ENCODE measurements at places on chromosomes 7 and 10.

GRCh38 chr7:121313793-121314676, 14.8 kb upstream of the WNT16 start:
- DNase-seq: peak; percentile 89

GRCh38 chr10:78684947-78685346, 383.8 kb upstream of the ZMIZ1 start:
- no peak for DNase-seq

- DNase-seq: peak; percentile 18
These were observed 75.8 kb downstream of the C1GALT1 start for GRCh38 chr7:7257899-7258692.

DNA sequence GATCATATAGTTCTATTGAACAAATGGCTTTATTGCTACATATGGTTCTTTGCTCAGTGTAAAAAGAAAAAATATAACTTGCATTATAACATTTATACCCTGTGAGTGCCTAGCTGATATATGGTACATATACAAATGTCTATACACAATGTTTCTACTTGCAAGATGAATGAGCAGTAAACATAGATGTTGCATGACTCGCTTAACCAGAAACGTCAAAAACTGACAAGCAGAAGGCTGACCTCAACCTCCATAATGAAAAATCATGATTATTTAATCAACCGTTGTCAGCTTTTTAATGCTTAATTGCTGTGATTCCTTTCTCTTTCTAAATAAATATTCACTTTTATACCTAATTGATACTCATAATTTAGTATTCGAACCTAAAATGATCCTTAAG, 183.3 kb downstream of the PTN start:
- DNase-seq: no peak

DNA sequence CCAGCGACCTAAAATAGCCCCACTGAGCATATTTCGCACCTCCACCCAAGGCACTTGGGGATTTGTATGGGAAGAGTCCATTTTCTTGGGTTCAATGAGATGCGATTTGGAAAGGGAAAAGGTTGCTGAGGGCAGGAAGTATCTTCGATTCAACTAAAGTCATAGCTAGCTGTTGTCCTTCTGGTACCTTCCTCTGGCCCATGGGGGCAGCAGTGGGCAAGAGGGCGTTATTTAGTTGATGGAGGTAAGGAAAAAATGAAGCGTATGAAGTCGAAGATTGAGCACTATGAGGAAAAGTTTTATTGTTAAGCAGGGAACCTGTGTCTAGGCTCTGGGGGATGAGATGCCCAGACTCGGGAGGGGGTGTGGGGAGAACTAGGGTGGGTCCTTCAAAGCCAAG, 135.4 kb downstream of the EVX1 start:
- DNase-seq: no peak

DNA sequence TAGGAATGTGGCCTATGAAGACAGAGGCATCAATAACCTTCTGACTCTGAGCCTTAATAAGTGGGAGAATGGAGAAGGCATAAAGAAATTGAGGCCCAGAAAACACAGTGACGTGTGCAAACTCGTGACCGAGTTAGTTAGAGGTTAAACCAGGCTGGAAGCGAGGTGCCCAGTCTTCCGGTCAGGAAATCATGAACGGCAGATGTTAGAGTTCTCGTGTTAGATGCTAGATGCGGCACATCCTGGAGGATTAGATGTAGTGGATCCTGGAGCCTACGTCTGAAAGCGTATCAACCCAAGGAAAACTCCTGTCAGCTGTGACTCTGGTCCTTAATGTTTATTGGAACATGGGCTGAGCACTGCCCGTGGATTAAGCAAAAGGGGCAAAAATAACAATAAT, 275.9 kb downstream of the TCF7L2 start:
- DNase-seq: no peak

- no peak for DNase-seq
These were observed 3.0 kb upstream of the HMX2 start for GRCh38 chr10:123144697-123145541.

DNA sequence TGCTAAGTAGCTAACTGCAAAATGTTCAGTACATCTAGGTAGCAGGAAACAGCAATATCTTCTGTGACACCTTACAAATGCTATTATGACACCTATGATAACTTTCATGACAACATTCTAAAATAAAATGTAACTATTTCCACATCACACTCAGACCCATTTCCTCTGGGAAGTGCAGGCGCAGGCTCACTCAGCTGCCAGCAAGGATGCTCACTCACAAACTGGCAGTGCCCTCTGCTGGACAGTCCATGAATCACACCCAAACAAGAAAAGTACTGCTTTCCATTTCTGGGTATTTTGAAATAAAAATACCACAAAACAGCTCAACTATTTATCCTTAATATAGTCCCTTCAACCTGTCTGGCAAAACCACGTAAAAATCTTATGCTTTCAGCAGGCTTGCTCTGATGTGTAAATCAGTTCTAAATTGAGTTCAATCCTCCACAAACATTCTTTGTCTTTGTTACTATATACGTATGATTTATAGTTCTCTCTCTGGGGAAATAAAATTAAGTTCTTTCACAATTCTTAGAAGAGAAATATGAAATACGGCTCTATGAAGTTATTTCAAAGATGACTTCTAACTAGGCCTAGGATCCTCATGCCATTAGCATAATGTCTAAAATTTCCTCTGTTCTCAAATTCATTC, 176.6 kb downstream of the PARD3 start:
- peak; percentile 60 for DNase-seq

GRCh38 chr10:63214571-63214970, 81.4 kb downstream of the NRBF2 start:
- DNase-seq: no peak

- peak; percentile 65 for DNase-seq
These were observed 20.9 kb downstream of the NUDCD3 start for GRCh38 chr7:44469461-44470134.

DNA sequence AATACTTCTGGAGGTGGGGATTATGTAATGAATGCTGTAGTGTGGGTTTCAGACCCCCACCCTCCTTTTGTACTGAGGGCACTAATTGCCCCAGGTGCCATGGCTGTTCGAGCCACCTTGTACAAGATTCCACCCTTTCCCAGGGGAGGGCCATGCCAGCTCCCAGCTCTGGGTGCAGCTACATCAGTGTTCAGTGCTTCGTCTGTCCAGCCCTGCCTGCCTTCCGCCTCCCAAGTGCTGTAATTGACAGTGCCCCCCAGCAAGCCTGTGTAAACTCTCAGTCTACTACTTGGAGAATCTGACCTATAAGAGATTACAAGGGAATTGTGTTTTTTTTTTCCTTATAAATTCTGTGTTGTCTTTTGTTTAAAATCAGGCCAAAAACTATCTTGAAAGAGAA, 33.0 kb downstream of the GTF2I start:
- DNase-seq: no peak

- no peak for DNase-seq
These were observed 57.0 kb downstream of the BRAF start for GRCh38 chr7:140867467-140868462.

GRCh38 chr7:156612930-156613329, 27.6 kb upstream of the RNF32 start:
- DNase-seq: no peak

- DNase-seq: peak; percentile 74
These were observed 120.2 kb downstream of the SORBS1 start for GRCh38 chr10:95440756-95441546.

- no peak for DNase-seq
These were observed 31.4 kb downstream of the ZAN start for GRCh38 chr7:100764841-100765240.

GRCh38 chr10:10663622-10664021, 354.1 kb upstream of the CELF2 start:
- no peak for DNase-seq

DNA sequence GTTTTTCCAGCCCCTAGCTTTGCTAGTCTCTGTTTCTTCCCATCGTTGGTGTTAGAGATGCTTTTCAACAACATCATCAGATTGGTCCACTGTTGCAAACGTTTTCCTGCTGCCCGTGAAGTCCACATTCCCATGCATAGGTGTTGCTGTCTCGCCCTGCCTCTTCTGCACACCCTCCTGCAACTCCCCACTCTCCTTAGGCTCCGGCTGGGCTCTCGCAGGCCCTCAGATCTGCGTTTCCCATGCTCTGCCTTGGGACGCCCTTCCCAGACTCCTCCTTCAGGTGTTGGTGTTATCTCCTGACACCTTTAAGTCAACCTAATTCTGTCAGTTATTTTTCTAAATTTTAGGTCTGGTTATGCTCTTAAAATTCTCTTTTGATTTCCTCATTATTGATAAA, 55.0 kb downstream of the ZMYND11 start:
- DNase-seq: no peak

DNA sequence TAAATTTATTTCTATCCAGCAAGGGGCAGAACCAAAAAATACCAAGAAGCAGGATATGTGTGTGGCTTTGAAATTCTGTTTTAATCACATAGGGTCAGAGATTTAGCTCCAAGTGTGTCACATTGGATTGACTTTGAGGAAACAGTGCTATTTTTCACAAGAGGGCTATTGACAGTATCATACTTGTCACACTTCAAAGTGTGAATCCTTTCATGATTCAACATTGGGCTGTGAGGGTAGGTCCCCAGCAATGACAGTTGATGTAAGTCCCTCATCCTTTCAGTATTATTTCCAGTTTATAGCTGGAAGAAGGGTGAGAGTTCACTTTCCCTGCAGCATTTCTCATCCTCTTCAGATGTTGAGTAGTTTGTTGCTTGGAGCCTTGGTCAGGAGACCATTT, 7.4 kb downstream of the CCNY start:
- DNase-seq: no peak

GRCh38 chr7:2837496-2837895, 6.6 kb downstream of the GNA12 start:
- DNase-seq: no peak

- no peak for DNase-seq
These were observed 164.7 kb upstream of the PLXDC2 start for GRCh38 chr10:19651549-19651948.

- DNase-seq: no peak
These were observed 1.8 kb downstream of the KLLN start for GRCh38 chr10:87861566-87861952.

GRCh38 chr10:100784126-100784525, 38.7 kb downstream of the PAX2 start:
- no peak for DNase-seq

DNA sequence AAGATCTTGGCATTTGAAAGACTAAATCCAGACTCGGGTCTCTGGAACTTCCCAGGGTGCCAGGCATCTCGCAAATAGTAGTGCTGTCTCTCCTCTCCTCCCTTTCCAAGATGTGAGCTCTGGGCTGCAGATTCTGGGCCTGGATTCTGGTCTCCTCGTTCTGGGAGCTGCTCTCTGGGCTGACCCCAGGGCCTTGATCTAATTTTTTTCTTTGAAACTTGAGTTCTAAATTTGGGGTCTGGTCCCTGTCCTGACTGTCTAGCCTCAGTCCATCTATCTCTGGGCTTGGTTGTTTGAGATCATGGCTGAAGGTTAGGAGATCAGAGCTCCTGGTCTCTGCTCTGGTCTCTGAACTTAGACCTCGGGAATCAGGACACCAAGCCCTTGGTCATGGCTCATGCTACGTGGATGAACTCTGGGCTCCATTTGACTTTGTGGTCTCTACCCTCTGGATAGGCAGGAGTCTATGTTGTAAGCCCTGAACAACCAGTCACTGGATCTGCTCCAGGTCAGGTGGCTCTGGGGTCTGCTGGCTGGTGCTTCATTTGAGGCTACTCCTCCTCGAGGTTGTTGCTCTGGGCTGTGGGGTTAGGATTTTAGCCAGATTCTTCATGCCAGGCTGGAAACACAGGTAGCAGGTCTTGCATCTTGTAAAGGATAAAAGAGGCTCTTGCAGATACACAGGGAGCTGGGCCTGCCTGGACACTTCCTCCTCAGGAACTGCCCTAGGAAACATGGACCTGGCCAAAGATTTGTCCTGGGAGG, 8.0 kb upstream of the MBL2 start:
- DNase-seq: peak; percentile 6

- DNase-seq: no peak
These were observed 87.4 kb downstream of the WDFY4 start for GRCh38 chr10:48772059-48772458.

DNA sequence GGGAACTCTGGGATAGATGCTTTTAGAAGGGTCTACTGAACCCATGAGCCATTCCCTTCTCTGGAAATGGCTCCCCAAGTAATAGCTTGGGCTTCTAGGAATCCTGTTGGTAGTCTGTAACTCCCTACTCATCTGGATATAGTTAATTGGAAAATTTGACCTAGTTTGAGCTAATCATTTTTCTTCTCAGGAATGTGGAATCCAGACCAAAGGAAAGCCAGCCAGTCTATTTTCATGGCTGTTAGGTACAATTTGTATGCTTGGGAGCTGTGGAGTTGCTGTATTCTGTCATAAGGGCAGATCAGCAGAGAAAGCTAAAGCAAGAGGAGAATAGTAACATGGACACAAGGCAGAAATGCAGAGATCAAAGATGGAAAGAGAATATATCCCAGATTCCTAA, 71.6 kb upstream of the C1GALT1 start:
- no peak for DNase-seq

DNA sequence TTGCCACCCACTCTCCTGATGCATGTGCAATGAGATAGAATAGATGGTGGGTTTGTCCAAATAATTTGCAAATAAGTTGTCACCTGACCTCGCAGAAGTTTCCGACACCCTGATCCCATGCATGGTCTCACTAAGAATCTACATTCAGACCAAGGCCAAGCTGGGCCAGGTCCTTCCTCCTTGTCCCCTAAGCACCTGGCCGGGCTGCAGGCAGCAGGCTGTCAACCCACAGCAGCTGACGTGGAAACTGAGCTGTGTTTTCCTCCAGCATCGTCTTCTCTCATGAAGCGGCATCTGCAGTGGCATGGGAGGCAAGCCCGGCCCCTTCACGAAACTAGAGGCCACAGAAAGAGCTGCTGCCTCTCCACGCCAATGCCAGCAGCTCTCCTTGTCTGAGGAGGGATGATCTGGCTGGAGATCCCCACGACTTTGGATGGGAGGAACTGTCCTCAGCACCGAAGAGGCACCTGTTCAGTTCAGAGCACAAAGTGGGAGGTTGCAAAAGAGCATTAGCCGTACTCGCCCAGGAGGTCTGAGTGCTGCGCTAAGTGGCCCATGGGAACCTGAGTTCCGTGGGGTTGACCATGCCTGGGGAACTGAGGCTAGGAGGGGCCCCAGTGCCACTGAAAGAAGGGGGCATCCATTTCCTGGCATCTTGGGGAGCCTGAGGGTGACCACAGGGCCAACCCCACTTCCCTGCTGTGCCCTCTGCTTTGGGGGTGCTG, 110.5 kb upstream of the INSIG1 start:
- DNase-seq: no peak

DNA sequence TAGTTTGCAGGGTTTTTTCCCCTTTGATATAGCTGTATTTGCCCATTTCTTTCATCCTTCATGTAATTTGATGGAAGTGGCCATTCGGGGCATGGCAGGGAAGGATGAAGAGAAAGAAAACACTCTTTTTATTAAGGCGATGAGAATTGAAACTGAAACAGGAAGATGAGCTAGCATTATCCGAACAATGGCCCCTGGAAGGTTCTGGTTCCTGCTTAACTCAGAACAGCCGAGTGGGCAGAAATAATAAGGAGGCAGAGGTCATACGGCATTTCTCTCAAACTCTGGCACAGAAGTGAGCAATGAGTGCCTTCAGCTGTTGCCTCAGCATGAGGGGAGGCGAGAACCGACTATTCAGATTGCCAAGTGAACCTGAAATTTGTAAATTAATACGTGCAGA, 113.2 kb upstream of the MYO3A start:
- DNase-seq: no peak

- no peak for DNase-seq
These were observed 305.9 kb upstream of the SMIM30 start for GRCh38 chr7:113424185-113424817.

Measured in Caki2 (cell line).